ENCODE measurements at places on chromosomes 1 and 21. TPM values are rescaled to one million over a fixed set of nuclear protein-coding genes. Genes with fewer than 3 reads are reported as not detected.

The OR2L5 gene
- not detected for total RNA-seq

The FGR gene
- total RNA-seq = 0.24 TPM

The NOL9 gene
- 49.0 TPM for total RNA-seq

The AGT gene
- not detected for total RNA-seq

The FAM72B gene
- total RNA-seq = 15.3 TPM

The TNFSF4 gene
- total RNA-seq = 2.7 TPM

The LCE1B gene
- total RNA-seq = not detected

The TMCC2 gene
- 1.1 TPM for total RNA-seq

The RIPPLY3 gene
- total RNA-seq = 0.14 TPM

The CYP4Z1 gene
- not detected for total RNA-seq

The SAMSN1 gene
- 78.9 TPM for total RNA-seq

The NIBAN1 gene
- total RNA-seq = 29.1 TPM

The FOXD3 gene
- total RNA-seq = not detected

The KRTCAP2 gene
- total RNA-seq = 190 TPM

The NVL gene
- 42.9 TPM for total RNA-seq

The FCAMR gene
- not detected for total RNA-seq

The RHBDL2 gene
- not detected for total RNA-seq

The TRIM63 gene
- total RNA-seq = 0.39 TPM

The TMEM52 gene
- total RNA-seq = 0.48 TPM

The GUCA2A gene
- not detected for total RNA-seq

The UBASH3A gene
- total RNA-seq = 71.5 TPM

The FLG2 gene
- not detected for total RNA-seq

The SPRR2E gene
- total RNA-seq = not detected

The HSPG2 gene
- total RNA-seq = 5.2 TPM

The SYT14 gene
- total RNA-seq = not detected

The TLCD4 gene
- 0.12 TPM for total RNA-seq

The CHIT1 gene
- total RNA-seq = 0.19 TPM

The INSRR gene
- 0.05 TPM for total RNA-seq

The SELE gene
- total RNA-seq = not detected

The OR2T11 gene
- total RNA-seq = not detected

The ACBD3 gene
- 21.5 TPM for total RNA-seq

The PINK1 gene
- total RNA-seq = 6.9 TPM

The ANKRD34A gene
- 3.2 TPM for total RNA-seq

The WDR64 gene
- total RNA-seq = 0.10 TPM

The IFI44 gene
- 42.6 TPM for total RNA-seq

The LCE1F gene
- total RNA-seq = not detected

The ARPC5 gene
- 207 TPM for total RNA-seq

The KPRP gene
- not detected for total RNA-seq

The NUAK2 gene
- 20.0 TPM for total RNA-seq
